Stimulated activated CD4-positive, alpha-beta T cell treated with anti-CD3 and anti-CD28 coated beads, Interleukin-1b, Interleukin-23, amount 100 ng/mL, for 1 hour (primary cell): ENCODE measurements at places on chromosomes 7 and 10.

DNA sequence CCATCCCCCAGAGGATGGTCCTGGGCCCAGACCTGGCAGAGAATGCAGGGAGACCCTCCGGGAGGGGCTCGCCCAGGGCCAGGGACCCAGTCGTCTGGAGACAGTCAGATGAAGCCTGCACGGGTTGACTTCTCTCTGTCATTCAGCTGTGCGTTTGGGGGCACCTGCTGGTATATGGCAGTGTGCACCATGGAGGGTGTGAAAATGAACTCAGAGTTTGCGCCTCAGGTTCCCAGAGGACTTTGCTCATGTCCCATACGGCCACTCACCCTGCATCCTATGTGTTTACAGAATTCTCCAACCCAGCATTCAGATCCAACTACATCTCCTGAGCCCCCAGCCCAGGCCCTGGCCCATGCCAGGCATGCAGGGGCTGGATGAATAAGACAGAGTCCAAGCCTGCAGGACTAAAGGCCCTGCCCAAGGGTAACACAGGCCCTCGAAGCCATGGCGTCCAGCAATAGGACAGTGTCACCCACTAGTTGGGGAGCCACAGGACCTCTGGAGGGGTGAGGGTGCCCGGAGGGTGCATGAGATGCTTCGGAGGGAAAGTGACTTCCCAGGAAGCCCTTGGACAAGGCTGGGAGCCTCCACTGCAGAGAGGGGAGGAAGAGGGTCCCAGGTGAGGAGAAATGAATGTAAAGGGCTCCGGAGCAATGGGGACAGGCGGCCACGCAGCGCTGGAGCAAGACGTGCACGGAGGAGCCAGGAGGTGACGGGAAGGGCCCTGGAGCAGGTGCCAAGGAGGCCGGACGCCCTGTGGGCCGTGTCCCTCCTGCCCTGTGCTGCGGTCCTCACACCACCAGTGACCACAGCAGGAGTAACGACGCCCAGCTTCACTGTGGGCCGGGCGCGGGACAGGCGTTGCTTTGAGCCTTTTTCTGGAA, 36.3 kb downstream of the CALML3 start:
- DNase-seq, result no peak

DNA sequence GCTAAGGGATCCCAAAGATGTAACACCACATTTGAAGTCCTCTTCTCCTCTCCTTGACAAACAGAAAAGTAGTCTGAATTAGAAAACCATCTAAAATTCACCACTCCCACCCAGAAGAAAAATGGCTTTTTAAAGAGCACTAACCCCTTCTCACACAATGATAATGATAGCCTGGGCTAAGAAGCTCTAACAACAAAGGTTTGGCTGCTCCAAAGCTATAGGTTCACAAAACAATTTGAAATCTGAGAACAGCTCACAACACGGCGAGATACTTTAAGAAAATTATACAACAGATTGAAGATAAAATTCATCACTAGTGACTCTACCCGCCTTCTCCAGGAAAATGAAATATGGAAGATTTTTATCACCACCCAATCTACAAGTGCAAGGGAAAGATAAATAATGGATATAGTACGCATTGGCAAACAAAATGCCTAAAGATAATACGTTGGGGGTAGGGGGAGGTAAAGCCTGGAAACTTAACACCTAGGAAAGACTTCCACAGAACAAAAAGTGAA, 7.4 kb downstream of the ITGB1 start:
- no peak for DNase-seq

- DNase-seq, result no peak
These were observed 1.4 kb downstream of the LARP4B start for GRCh38 chr10:929960-930624.

GRCh38 chr7:37488163-37488764, 39.6 kb upstream of the ELMO1 start:
- no peak for DNase-seq

- DNase-seq, result no peak
These were observed 13.7 kb upstream of the NODAL start for GRCh38 chr10:70455213-70455630.

- DNase-seq, result no peak
These were observed 4.8 kb downstream of the VSTM2A start for GRCh38 chr7:54546986-54547314.

- DNase-seq, result no peak
These were observed 17.4 kb downstream of the ITGB1 start for GRCh38 chr10:32940321-32941301.

- no peak for DNase-seq
These were observed 2.4 kb upstream of the NIPSNAP2 start for GRCh38 chr7:55962014-55962413.

GRCh38 chr10:70078329-70078728, 25.7 kb downstream of the MACROH2A2 start:
- no peak for DNase-seq

- DNase-seq, result no peak
These were observed 40.8 kb downstream of the EPDR1 start for GRCh38 chr7:37961251-37961650.

DNA sequence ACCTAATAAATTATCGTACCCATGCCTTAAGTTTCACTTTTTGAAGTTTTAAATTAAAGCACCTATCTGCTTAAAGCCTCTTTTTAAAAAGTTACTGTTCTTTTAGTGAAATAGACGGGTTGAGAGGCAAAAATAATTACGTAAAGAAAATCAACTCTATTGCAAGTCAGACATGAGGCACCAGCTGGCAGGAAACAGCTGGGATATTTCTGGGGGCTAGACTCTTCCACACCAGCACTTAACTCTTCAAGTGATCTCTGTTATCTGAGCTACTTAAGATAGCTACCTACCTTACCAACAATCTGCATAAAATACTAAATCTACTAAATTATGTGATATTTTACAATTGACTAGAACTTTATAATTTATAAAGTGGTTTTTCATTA, 35.8 kb downstream of the GBF1 start:
- DNase-seq, result no peak
